ENCODE measurements at places on chromosomes 5 and 9. TPM values are rescaled to one million over a fixed set of nuclear protein-coding genes. Genes with fewer than 3 reads are reported as not detected.

- H3K4me3 ChIP-seq, result no peak overlapping the region
- no peaks in the 10 kb centered on the region for H3K4me1 ChIP-seq
- peaks cover 10% of the 10 kb centered on the region for H3K27me3 ChIP-seq
- H3K36me3 ChIP-seq, result no peaks in the 10 kb centered on the region
Measured at GRCh38 chr9:86655147-86655546, 292.2 kb downstream of the GAS1 start.

GRCh38 chr5:63154476-63155309 lies 576.1 kb downstream of the LRRC70 start:
- no peak for DNase-seq
- no peak overlapping the region for H3K27ac ChIP-seq
- H3K36me3 ChIP-seq, result no peaks in the 10 kb centered on the region
- no peaks in the 10 kb centered on the region for H3K4me1 ChIP-seq

DNA sequence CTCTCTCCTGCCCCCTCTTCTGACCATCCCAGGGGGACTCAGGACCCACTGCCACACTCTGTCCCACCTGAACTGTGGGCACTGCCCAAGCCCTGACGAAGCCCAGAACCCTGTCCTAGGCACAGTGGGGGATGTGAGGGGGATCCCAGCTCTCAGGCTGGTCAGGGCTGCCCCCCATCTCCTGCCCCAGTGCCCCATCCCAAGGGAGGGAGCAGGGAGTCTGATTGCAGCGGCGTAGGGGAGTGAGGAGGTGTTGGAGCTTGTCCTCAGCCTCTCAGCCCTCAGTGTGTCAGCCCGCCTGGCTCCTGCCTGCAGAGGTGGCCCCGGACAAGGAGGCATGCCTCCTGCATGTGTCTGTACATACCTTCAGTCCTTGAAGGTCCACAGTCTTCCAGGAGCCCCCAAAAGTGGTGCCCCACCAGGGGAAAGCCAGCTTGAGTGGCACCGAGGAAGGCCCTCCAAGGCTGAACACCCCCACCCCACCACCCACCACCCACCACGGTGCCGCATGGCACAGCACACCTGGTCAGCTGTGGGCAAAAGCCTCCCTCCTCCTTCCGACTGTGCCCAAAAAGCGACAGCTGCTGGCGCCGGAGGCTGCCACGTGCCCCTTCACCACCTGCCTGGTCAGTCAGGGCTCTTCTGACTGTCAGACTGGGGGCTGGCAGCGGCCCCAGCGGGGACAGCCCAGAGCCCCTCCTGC lies 930 bp downstream of the SARDH start:
- no peak for DNase-seq
- H3K36me3 ChIP-seq, result no peaks in the 10 kb centered on the region

DNA sequence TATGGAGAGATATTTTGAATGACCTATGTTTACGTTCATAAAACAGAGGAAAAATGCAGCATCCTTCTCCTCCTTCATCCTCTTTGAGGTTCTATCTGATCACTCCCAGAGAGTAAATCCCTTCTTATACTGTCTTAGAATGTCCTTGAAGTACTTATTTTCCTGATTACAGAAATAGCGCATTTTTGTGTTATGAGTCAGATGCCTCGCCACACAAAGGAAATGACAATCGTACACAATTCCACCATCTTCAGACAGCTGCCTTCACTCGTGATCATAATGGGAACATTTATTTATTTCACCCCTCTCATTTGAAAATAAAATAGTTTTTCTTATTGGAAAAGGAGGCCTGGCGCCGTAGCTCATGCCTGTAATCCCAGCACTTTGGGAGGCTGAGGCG lies 2.4 kb upstream of the GLT6D1 start:
- DNase-seq, result no peak
- peaks cover 31% of the 10 kb centered on the region for H3K27me3 ChIP-seq
- H3K4me1 ChIP-seq, result no peaks in the 10 kb centered on the region
- H3K36me3 ChIP-seq, result peaks cover 4% of the 10 kb centered on the region
- no peak overlapping the region for H3K27ac ChIP-seq
- H3K4me3 ChIP-seq, result no peak overlapping the region

DNA sequence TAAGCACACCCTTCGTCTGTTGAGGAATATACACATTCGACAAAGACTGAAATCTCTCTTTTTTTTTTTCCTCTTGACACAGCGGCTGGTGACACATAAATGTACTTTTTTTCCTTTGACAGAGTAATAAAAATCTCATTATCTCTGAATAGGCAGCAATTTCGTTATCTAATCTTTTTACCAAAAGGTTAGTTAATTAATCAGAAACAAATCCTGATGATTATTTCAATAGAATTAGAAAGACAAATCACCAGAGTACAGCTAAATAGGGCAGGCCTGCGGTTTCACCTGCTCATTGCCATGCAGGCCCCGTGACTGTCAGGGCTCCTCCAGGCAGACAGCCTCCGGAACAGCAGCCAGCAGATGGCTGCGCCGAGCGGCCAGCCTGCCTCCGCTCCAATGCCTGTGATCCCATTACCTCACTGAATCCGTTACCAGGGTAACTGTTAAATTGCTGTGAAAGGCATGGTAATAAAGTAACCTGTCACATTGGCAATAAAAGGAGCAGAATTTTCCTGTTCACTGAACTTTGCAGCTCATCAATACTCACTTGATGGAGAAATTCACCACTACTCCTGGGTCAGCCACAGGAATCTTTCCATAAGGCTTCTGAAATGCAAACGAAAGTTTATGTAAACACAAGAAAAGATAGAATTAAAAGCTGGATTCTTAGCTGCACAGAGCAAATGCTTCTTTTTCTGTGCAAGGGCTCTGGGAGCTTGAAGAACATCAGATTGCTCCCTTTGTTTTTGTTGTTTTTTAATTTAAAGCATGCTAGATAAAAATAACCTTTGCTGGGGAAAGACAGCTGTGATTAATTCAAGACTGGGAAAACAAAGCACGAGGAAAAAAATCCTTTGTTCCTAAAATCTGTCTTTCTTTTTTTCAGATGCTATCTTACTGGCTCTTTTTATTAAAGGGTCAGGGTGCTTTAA lies 666.4 kb upstream of the ZNF608 start:
- no peak overlapping the region for H3K27ac ChIP-seq
- H3K36me3 ChIP-seq, result no peaks in the 10 kb centered on the region
- no peaks in the 10 kb centered on the region for H3K4me1 ChIP-seq
- no peak for DNase-seq
- no peak overlapping the region for H3K4me3 ChIP-seq

DNA sequence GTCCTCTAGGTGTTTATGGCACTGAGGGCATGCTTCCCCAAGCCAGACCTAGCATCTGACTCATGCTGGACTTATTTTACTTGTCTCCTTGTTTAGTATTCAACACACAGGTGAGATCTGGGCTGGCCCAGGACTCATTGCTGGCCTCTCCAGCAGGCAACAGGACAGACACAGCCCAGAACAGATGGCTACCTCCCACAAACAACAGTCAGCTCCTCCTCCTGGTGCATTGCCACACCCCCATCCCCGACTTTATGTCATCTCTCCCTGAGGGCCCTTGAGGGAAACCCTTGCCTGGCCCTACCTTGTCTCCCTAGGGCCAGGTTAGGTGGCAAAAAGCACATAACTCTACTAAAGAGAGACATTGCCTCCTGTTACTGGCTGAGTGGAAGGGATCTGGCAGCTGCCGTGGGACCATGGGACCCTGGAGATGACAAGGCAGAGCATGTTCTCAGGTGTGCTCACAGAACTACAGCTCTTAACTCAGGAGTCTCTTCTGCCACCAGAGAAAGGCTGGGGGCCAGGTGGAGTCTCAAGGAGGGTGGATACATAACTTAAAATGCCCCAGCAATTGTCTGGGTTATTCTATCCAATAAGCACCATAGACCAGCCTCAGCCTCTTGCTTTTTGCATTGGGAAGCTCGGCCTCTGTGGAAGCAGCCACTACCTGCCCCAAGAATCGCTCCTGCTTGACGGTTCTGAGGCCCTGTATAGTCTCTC lies 2.3 kb downstream of the ACSL6 start:
- H3K36me3 ChIP-seq, result no peaks in the 10 kb centered on the region
- H3K27ac ChIP-seq, result no peak overlapping the region
- no peak for DNase-seq
- H3K27me3 ChIP-seq, result peaks cover 26% of the 10 kb centered on the region
- peaks cover 15% of the 10 kb centered on the region for H3K4me1 ChIP-seq

The CNTNAP3B gene
- not detected for total RNA-seq

The CCDC127 gene
- 3.6 TPM for total RNA-seq

The ZDHHC11 gene
- 3.6 TPM for total RNA-seq

The KIF12 gene
- total RNA-seq, result not detected

The SYK gene
- 0.19 TPM for total RNA-seq

GRCh38 chr9:112505086-112505485 lies 18.5 kb downstream of the KIAA1958 start:
- no peak for DNase-seq
- no peaks in the 10 kb centered on the region for H3K36me3 ChIP-seq
- no peak overlapping the region for H3K27ac ChIP-seq
- no peaks in the 10 kb centered on the region for H3K4me1 ChIP-seq
- H3K27me3 ChIP-seq, result no peaks in the 10 kb centered on the region

The ABO gene
- total RNA-seq, result not detected

The GARIN3 gene
- 3.6 TPM for total RNA-seq

- no peaks in the 10 kb centered on the region for H3K27me3 ChIP-seq
- H3K27ac ChIP-seq, result no peak overlapping the region
- no peak overlapping the region for H3K4me3 ChIP-seq
- H3K36me3 ChIP-seq, result no peaks in the 10 kb centered on the region
- no peaks in the 10 kb centered on the region for H3K4me1 ChIP-seq
- DNase-seq, result no peak
Measured at GRCh38 chr9:104386013-104386412, 118.0 kb upstream of the OR13F1 start.

- no peaks in the 10 kb centered on the region for H3K4me1 ChIP-seq
- no peaks in the 10 kb centered on the region for H3K27me3 ChIP-seq
- no peak overlapping the region for H3K27ac ChIP-seq
- no peak overlapping the region for H3K4me3 ChIP-seq
- DNase-seq, result no peak
Measured at GRCh38 chr9:24590432-24590831, 44.7 kb upstream of the IZUMO3 start.

The GPX8 gene
- total RNA-seq, result not detected

DNA sequence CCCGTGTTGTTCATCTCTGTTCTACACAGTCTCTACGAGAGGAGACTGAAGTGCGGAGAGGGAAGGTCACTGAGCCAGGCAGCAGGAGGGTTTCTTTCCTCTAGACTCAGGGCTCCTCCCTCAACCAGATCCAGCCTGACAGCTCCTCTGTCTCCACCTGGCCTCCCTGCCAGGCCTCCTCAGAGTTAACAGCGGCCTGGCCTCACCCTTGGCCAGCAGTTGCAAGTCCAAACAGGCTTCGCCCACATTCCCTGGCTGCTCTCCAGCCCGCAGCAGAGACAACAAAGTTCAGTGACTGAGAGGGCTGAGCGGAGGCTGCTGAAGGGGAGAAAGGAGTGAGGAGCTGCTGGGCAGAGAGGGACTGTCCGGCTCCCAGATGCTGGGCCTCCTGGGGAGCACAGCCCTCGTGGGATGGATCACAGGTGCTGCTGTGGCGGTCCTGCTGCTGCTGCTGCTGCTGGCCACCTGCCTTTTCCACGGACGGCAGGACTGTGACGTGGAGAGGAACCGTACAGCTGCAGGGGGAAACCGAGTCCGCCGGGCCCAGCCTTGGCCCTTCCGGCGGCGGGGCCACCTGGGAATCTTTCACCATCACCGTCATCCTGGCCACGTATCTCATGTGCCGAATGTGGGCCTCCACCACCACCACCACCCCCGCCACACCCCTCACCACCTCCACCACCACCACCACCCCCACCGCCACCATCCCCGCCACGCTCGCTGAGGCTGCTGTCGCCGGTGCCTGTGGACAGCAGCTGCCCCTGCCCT lies at the start of gene HRCT1:
TSS of gene HRCT1 (plus strand) at position 291 of the 768 bp plus-strand sequence. CDS start at position 377, 86 bp downstream.
- no peak for DNase-seq
- no peaks in the 10 kb centered on the region for H3K27me3 ChIP-seq
- H3K36me3 ChIP-seq, result no peaks in the 10 kb centered on the region

The DAB2 gene
- total RNA-seq, result not detected

GRCh38 chr9:71514344-71514975 lies 253.9 kb downstream of the CEMIP2 start:
- no peaks in the 10 kb centered on the region for H3K36me3 ChIP-seq
- H3K4me1 ChIP-seq, result no peaks in the 10 kb centered on the region
- no peak overlapping the region for H3K27ac ChIP-seq
- no peak overlapping the region for H3K4me3 ChIP-seq

The PRRT1B gene
- total RNA-seq, result not detected

DNA sequence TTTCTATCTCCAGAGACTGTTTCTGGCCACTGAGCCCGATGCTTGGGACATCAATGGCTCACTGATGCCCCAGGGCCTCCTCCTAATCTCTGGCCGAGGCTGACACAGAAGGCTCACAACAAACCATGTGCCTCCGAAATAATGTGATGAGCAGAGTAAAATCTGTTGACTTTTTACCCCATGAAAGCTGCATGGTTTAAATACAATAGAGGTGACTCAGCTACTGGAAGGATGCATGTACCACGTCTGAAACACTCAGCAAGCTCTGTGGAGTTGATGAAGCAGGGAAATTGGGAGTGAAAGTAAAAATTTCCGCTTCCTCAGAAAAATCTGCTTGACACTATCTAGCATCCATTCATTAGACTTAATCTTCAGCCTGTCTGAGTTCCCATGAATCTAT lies 111.1 kb upstream of the EQTN start:
- no peak for DNase-seq
- H3K4me3 ChIP-seq, result no peak overlapping the region
- no peak overlapping the region for H3K27ac ChIP-seq

- no peaks in the 10 kb centered on the region for H3K4me1 ChIP-seq
- no peak overlapping the region for H3K27ac ChIP-seq
- no peaks in the 10 kb centered on the region for H3K27me3 ChIP-seq
- H3K4me3 ChIP-seq, result no peak overlapping the region
- no peaks in the 10 kb centered on the region for H3K36me3 ChIP-seq
Measured at GRCh38 chr5:99553211-99553810, 624.5 kb upstream of the CHD1 start.

The IL9 gene
- not detected for total RNA-seq

DNA sequence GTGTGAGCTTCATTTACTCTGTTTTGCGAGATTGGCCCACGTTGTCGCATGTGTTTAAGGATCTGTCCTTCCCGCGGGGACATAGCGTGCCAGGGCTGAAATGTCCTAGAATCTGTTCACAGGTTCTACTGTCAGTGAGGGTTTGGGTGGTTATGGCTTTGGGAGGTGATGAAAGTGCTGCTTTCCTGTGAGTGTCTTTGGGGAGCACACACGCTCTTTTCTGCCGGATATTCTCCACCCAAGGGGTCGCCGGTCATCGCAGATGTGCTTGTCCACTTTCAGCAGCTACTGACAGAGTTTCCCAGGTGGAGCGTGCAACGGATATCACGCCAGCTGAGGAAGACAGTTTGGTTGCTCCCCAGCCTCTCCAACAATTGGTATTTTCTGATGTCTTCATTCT lies 32.1 kb downstream of the PROP1 start:
- peaks cover 1% of the 10 kb centered on the region for H3K36me3 ChIP-seq
- H3K27ac ChIP-seq, result no peak overlapping the region
- no peak for DNase-seq
- H3K4me3 ChIP-seq, result no peak overlapping the region
- no peaks in the 10 kb centered on the region for H3K4me1 ChIP-seq
- H3K27me3 ChIP-seq, result no peaks in the 10 kb centered on the region

GRCh38 chr9:134172198-134173126 lies 8.1 kb upstream of the RNU6ATAC start:
- H3K4me3 ChIP-seq, result no peak overlapping the region
- peaks cover 2% of the 10 kb centered on the region for H3K4me1 ChIP-seq
- H3K27ac ChIP-seq, result no peak overlapping the region

The MELK gene
- 53.9 TPM for total RNA-seq
